Stimulated activated CD8-positive, alpha-beta memory T cell treated with anti-CD3 and anti-CD28 coated beads, Interleukin-15, amount 100 ng/mL, for 24 hours (primary cell): ENCODE measurements at places on chromosomes 12 and 14.
A peak's percentile ranks its signal among the peaks of the same experiment; 100 is the strongest.

GRCh38 chr14:100713705-100714104, 13.0 kb upstream of the DLK1 start:
- no peak for DNase-seq

DNA sequence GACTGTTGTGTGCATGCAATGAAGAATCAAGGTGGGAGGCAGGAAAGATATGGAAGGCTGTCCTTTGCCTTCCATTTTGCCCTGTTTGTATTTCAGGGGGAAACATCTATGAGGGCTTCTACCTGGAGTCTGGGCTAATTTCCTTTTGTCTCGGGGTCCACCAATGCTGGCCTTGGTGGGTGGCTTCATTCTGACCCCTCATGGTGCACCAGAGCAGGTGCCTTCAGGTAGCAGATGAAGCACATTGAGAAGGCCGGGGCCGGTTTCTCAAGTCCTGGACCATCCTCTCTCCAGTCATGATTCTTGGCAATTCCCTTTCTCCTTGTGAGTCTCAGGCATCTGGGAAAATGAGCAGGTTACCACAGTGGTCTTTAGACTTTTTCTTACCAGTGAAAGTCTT, 47.2 kb downstream of the RPH3A start:
- DNase-seq = no peak

DNA sequence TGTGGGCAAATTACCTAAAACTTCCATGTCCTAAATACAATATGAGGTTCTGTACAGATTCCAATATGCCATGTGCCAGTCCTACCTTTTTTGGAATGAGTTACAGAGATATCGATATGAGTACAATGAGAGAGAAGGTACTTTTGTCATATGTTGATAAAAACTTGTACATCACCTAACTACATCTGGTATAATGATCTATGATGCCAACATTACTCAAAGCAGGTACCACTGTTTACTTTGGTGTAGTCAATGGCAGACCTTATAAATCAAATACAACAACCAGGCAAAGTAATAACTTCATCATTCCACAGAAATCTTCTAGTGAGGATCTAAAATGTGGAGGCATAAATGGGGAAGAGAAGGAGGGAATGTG, 12.7 kb downstream of the TEP1 start:
- no peak for DNase-seq

DNA sequence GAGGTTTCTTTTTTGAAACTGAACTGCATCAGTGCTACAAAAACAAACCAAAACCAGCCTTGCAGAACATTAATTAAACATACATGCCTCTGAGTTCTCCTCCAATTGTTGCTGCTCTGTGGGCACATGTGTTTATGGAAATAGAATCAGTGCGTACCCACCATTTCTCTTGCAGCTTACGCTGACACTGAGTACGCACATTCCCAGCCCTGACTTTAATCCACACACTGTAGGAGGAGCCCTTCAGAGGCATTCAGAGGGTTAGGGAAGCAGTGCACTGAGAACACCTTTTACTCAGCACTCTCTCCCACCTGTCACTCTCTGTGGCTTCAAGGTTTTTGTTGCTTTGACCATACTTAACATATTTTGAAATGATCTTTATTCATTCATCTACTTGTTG, 250.5 kb upstream of the PWP1 start:
- DNase-seq = no peak

GRCh38 chr12:108922918-108923317, 43.0 kb downstream of the DAO start:
- DNase-seq = no peak

- peak; percentile 6 for DNase-seq
Measured at GRCh38 chr12:13347241-13348043, 150.9 kb downstream of the EMP1 start.

DNA sequence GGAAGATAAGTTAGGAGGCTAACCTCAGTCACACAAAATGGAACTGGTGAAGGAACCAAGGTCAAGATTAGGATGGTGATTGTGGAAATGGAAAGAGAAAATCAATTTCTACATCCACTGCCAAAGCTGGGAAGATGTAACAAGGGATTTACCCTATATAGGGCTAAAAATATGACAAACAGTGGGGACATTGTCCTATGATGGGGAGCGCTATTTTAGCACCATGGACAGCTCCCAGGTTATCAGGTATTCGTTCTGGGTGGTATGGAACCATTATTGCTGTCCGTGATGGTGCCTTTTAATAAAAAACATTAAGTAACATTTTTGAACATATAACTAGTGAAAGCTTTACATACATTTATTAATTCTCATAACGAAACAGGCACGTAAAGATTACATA, 124.0 kb downstream of the NDUFA12 start:
- DNase-seq = no peak

DNA sequence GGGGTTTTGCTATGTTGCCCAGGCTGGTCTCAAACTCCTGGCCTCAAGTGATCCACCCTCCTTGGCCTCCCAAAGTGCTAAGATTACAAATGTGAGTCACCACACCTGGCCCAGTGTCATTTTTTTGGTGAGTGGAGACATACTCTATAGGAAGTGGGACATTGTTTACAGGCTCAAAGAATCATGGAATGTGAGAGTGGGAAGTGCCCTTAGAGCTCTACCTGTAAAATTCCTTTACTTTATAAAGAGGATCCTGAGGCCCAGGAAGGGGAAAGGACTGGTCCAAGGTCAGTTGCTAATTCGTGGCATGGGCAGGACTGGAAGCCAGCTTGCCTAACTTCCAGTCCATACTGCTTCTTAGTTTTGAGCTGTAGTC, 8.7 kb upstream of the ADCK1 start:
- DNase-seq = no peak

- DNase-seq = no peak
Measured at GRCh38 chr14:38762426-38762825, 340.6 kb downstream of the SEC23A start.

DNA sequence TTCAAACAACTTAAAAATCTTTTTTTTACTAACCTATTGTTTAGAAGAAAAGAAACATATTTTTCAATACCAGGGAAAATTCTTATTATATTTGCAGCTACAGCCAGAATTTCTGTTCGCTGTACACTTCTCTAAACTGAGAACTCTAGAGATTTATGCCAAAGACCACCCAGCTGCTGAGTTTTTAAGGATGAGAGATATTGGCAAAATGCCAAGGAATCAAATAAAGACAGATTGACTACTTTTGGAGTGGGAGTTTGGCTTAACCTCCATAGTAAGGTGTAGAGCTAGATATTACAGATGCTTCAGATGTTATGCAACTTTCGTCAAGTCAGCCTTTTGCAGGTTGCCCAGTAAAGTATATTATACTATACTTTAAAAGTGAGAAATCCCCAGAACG, 71.8 kb downstream of the TTLL5 start:
- DNase-seq = no peak

GRCh38 chr14:92258934-92259333, 64.0 kb upstream of the SLC24A4 start:
- no peak for DNase-seq

GRCh38 chr12:120012067-120012621, 23.1 kb downstream of the BICDL1 start:
- no peak for DNase-seq

DNA sequence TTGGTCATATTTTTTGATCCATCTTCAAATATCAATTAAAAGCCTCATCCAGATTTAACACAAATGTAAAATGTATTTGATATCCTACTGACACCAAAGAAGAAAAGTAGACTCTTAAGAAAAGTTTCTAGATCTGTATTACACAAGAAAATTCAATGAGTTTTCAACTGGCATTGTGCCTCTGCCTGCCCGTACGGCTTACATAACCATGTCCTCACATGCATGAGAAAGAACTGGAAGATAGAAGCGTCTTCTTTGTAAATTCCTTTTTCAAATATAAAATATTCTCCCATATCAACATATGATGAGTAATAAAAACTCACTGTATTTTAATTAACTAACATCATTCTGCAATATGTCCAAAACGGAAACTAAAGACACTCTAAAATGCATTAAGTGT, 7.2 kb downstream of the ANKS1B start:
- no peak for DNase-seq

DNA sequence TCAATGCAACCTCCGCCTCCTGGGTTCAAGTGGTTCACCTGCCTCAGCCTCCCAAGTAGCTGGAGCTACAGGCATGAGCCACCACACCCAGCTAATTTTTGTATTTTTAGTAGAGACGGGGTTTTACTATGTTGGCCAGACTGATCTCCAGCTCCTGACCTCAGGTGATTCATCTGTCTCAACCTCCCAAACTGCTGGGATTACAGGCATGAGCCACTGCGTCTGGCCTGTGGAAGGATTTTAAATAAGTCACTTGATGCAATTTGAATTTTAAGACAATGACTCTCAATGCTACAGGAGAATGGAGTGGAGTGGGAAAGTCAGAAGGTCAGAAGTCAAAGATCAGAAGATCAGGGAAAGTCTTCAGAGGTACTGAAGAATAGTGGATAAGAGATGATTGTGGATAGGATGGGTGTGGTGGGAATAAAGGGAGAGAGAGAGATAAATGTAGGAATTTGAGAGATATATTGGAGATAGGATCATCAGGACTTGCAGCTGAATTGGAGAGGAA, 15.4 kb downstream of the TMEM52B start:
- no peak for DNase-seq

DNA sequence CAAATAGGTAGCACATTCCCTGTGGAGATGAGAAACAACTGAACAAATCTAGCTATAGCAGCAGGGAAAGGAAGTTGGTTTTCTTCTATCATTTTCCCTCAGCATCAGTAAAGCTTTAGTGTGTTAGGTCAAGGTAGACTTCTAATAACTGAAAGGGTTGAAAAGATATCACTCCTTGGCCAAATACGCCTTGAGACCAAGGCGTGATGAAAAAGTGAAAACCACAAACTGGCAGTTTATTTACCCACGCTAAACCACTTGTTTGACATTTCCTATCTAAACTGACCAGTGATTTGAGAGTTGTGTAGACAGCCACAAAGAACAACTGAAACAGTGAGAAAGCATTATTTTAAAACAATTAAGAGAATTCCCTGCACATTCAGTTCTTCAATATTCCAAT, 99.6 kb upstream of the SOX5 start:
- DNase-seq = no peak

GRCh38 chr12:38374751-38375150, 58.2 kb downstream of the ALG10B start:
- no peak for DNase-seq

DNA sequence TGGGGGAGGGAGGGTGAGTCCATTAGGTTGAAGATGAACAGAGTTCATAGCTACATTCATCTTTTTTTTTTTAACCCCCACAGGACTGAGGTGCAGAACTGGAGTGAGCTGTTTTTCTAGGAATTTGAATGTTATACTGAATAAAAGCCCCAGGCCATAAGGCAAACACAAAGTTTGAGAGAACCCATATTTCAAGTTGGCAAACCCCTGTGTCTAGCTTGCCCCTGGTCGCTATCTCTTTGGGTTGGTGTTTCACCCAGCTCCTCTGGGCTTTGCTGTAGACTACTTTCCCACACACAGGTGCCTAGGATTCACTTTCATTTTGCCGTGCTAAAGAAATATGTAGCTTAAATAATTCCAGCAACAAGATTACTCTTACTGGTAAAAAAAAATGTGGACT, 5.2 kb upstream of the LMO3 start:
- no peak for DNase-seq

DNA sequence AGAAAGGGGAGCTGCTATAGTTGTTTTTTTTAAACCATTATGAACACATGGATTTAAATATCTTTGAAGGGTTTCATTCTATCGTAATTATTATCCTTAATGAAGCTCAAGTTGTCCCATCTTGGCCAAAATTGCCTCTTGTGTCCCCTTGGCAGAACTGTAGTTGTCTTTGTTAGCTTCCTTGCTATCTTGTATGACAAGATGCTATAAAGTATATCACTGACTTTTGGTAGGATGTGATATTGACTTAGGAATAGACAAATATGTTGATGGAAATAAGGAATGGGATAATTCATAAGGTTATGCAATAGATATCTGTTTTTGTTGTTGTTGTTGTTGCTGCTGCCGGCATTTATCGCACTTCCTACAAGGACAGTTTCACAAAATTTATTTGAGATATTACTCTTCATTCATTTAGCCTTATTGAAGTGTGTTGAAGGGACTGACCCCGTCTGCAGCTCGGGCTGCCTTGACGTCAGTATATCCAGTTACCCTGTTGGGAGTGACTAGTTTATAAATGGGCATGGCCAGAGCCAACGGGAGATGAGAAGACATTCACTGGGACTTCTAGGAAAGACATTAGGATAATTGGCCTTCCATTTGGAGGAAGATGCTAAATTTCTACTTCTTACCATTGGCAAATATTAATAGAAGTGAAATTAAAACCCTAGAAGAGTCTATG, 26.1 kb upstream of the APOLD1 start:
- no peak for DNase-seq

DNA sequence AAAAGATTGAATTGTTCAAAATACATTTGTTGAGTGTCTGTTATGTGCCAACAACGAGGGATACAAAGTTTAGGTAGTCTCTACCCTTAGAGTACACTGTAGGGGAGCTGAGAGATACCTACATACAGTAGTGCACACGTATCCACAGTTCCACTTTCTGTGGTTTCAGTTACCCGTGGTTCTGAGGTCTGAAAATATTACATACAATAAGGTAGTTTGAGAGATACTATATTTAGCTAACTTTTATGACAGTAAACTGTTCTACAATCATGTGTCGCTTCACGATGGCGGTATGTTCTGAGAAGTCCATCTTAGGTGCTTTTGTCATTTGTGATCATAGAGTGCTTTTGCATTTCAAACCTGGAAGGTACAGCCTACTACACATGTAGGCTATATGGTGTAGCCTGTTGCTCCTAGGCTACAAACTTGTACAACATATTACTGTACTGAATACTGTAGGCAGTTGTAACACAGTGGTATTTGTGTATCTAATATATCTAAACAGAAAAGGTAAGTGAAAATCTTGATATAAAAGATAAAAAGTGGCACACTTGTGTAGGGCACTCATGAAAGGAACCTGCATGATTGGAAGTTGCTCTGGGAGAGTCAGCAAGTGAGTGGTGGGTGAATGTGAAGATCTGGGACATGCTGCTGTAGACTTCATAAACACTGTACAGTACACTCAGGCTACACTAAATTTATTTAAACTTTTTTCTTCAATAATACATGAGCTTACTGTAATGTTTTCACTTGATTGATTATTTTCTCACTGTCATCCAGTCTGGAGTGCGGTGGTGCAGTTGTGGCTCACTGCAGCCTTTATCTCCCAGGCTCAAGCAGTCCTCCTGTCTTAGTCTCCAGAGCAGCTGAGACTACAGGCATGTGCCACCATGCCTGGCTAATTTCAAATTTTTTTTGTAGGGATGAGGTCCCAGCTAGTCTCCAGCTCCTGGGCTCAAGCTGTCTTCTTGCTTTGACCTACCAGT, 4.0 kb downstream of the CPSF6 start:
- DNase-seq = no peak

GRCh38 chr14:105700622-105701288, 174.4 kb downstream of the TMEM121 start:
- DNase-seq = no peak
